ENCODE measurements at places on chromosomes 1 and 21.

DNA sequence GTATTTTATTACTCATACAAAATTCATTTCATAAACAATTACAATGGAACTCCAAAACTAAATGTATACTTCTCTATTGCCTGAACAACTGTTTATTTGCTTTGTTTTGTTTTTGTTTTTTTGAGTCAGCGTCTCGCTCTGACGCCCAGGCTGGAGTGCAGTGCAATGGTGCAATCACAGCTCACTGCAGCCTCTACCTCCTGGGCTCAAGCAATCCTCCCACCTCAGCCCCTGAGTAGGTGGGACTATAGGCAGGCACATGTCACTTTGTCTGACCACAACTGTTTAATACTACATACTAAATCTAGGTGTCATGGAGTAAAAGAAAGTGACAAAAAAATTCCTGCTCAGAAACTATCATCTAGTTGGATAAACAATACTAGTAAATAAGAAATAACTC, 49.3 kb downstream of the RAB3GAP2 start:
- no peak for DNase-seq

DNA sequence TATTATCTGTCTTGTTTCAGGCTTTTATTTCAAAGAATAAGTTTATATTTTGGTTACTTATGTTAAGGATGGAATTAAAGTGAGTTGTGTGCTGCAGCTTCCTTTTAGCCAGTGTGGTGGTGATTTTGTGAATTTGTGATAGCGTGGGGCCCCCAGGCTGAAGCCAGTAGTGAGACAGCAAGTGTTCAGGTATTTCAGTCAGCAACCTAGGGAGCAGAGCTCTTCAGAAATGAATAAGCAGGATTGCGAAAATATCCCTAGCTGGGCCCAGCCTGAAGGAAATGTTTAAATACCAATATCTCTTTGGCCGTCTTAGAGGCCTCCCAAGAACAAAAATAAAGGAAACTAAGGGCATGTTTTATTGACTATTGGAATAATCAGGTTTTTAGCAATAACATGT, 150.8 kb upstream of the C1orf105 start:
- peak; percentile 57 for DNase-seq

- no peak for DNase-seq
Measured at GRCh38 chr1:15718199-15718601, 17.9 kb upstream of the SLC25A34 start.

DNA sequence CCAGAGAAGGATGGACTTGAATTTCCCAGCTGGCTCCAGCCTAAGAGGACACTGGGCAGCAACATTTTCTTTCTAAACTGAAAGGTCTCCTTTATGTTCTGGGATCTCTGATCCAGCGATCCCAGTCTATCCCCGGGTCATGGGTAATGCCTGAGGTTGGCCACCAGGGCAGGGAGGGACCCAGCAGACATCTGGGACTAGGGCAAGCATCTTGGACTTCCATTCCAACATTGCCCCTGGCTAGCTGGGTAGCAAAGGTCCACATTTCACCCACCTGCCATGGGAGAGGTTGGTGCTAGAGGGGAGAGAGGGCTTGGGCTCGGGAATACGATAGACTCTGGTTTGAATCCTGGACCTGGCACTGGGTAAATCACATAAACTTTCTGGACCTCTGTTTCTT, 84.6 kb downstream of the LRRN2 start:
- DNase-seq = no peak

DNA sequence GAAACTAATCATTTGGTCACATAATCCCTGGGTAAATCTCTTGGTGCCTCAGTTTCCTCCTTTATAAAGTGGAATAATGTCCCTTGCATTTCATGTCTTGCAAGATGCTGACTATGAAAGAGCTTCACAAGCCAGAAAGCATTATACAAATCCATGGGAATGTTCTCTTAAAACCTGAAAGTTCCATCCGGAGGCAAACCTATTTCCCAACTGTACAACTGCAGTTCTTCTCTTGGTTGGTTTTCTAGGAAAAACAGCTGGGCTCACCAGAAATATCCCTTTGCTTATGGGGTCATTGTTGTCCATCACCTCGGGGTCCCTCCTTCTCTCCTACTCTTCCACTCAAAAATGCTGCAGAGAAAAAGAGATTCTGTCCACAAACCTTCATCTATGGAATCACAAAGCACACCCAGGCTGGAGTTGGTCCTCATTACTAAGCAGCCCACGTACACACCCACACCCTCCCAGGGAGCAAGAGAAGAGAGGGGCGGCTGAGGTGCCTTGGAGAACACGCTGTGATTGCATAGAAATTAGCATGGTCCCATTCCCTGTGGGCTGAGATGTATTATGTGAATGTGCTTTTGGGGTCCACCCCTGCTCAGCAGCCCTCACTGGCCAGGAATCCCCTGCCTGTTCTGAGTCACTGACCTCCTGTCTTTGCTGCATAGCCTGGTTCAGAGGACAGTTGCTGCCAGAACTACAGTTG, 5.0 kb upstream of the PLXNA2 start:
- no peak for DNase-seq

DNA sequence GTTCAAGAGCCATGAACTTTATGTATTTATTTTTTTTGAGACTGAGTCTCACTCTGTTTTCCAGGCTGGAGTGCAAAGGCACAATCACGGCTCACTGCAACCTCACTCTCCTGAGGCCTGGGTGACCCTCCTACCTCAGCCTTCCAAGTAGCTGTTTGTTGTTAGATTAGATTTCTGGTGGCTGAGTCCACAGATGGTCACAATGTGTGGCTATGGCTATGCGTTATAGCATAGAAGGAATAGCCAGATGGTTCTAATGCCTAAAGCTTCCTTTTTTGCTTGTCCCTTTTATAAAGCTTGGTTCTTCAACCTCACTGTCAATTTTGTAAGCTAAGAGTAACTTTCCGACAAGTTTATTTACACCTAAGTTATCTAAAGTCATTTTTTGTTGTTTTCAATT, 62.3 kb upstream of the FMN2 start:
- no peak for DNase-seq

- peak; percentile 52 for DNase-seq
Measured at GRCh38 chr1:228801068-228801467, 65.8 kb downstream of the RHOU start.

GRCh38 chr1:58755468-58755872, 28.4 kb downstream of the JUN start:
- DNase-seq = peak; percentile 99

DNA sequence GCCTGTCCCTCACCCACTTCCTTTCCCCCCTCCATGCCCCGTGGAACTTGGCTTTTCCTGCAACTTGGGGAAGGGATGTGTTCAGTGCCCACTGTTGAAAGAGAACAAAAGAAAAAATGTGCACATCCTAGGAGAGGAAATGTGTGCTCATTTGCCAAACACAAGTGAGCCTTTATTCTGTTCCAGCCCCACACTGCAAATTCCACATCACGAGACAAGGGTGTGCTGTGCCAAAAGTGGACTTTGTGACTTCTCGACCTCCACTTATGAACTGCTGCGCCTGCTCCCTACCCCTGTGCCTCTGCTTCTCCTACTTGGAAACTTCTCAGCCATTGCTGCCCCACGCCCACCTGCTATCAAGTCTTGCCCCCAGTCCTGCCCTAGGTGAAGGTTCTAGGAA, 97.0 kb upstream of the GRIK3 start:
- DNase-seq = no peak

GRCh38 chr1:51100264-51100880, 1.7 kb upstream of the C1orf185 start:
- no peak for DNase-seq

- DNase-seq = no peak
Measured at GRCh38 chr1:237877631-237878030, 13.1 kb downstream of the ZP4 start.

DNA sequence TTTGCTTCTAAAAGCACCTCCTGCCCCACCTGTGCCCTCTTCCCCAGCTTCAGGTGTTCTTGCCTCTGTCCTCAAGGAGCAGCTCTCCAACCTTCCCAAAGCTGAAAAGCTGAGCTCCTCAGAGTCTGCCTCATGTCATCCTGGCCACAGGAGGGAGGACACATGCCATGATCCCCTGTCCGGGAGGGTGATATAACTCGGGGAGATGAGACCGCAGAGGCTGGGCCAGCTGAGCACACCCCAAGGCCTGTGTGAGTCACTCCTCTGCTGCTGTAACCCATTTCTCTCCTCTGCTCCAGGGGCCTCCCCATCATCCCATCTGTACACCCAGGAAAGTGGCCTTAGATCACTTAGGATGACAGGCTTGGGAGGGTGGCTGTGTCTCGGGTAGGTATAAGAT, 49.8 kb downstream of the EPHB2 start:
- DNase-seq = peak; percentile 23

- peak; percentile 56 for DNase-seq
Measured at GRCh38 chr21:26967062-26967913, at the start of gene ADAMTS5. TSS of gene ADAMTS5 (minus strand) at chr21:26967088. CDS start at chr21:26966391, 697 bp downstream.

DNA sequence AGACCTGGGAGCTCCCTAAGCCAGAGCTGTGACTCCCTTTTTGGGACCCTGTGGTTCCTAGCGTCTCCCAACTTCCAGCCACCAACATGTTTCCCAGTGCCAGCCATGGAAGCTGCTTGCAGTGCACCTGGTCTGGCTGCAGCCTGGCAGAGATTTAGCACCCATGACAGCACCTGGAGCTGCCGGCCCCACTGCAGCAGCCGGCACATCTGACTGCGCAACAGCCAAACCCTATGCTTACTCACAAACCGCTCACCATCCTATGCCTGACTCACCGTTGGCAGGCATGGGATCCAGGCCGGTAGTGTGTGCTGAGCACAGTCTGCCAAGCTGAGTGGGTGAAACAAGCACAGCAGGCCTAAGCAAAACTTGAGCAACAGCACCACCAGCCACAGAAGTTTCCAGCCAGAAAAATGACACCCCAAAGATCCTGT, 435.9 kb upstream of the PRMT6 start:
- DNase-seq = peak; percentile 5

GRCh38 chr1:58782178-58783089, 1.4 kb downstream of the JUN start:
- peak; percentile 62 for DNase-seq

DNA sequence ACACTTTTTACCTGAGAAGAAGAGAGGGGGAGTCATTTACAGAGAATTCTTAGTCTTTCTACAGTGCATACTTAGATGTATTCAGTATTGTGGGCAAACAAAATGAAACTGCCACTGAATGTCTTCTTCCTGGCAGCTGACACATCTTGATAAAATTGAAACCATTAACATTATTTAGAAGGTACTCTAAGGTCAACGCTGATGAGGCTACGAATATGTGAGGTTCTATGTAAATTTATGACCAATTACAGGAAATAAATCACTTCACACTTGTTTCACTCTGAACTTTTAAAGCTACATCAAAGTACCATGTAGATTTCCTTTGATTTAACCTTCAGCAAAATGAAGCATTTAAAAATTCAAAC, 51.3 kb upstream of the GFI1 start:
- peak; percentile 15 for DNase-seq

DNA sequence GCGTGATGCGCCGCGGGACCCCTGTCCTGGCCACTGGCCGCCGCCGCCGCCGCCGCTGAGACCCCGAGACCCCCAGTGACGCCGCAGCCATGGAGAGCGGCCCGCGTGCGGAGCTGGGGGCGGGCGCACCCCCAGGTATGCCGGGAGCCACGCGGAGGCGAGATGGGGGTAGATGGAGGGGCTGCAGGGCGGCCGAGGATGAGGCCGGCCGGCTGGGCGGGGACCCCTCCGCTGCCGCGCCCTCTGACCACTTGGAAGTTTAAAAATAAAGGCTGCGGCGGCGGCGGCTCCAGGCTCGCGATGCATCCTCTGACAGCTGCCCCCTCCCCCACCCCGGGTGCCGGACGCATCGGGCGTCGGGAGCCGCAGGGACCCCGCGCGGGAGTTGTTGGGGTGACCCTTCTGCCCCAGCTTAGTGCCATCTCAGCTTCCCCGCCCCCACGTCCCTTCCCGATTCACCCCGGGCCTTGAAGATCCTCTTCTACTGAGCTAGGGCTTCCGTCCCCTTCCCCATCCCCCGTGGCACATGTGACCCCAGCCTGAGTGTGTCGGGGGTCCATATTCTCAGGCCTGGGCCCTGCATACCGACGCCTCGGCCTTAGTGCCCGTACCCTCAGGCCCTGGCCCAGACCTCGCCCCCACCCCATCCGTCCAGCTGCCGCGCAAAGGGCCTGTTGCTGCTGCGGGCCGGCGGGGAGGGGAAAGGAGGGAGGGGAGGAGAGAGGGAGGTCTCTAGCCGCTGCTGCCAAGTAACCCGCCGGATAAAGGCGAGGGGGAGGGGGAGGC, 562 bp downstream of the MAP7D1 start:
- DNase-seq = peak; percentile 52

DNA sequence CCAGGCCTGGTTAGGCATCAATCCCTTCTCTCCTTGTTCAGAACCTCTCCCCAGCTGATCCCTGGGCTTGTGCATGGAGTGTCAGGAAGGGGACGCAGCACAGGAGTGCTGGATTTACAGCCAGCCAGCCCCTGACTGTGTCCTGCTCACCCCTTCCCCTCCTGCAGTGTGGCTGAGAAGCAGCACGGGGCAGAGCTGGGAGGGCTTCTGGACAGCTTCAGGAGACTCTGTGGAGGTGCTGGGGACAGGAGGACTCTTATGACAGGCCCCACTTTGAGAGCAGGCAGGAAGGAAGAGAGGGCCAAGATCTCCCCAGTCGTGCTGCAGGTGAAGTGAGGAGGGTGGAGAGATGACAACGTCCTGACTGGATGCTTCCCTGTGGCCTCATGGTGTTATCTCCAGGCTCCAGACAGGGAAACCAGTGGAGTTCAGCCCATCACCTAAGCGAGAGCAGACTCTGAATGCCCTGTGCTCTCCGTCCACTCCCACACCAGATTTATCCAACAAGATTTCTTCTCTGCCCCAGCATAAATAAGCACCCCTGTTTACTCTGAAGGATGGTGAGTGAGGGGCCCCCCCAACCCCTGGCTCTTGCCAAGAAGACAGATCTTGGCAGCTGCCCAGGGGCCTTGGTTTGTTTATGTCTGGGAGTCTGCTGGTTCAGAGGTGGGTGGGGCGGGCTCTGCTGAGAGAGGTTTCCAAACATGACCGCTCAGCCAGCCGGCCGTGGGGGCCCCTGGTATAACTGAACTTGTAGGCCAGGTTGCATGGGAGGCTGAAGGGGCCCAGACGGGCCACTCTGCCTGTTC, 21.3 kb downstream of the TMCC2 start:
- DNase-seq = peak; percentile 43

DNA sequence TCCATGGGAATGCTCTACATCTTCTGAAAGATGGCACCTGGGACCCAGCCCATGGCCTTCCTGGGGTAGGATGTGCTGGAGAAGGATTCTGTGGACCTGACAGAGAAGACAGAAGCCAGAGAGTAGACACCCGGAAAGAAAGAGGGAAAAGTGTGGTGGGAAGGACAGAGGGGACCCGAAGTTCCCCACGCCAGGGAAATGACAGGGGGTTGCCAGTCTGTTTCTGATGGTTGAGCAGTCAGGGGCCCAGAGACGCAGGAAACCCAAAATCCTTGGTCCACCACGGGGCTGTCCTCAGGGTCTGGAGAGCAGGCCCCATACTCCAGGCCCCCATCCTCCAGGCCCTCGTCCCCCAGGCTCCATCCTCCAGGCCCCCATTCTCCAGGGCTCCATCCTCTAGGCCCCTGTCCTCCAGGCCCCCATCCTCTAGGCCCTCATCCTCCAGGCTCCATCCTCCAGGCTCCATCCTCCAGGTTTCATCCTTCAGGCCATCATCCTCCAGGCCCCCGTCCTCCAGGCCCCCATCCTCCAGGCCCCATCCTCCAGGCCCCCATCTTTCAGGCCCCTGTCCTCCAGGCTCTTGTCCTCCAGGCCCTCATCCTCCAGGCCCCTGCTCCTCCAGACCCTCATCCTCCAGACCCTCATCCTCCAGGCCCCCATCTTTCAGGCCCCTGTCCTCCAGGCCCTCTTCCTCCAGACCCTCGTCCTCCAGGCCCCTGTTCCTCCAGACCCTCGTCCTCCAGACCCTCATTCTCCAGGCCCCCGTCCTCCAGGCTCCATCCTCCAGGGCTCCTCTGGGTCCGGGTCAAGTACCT, 1.0 kb upstream of the TFF2 start:
- DNase-seq = no peak

Measured in cardiac fibroblast (primary cell).